GM04503 (cell line): ENCODE measurements at places on chromosomes 6 and 20.

GRCh38 chr6:142898927-142899895, 45.8 kb downstream of the HIVEP2 start:
- DNase-seq: no peak

DNA sequence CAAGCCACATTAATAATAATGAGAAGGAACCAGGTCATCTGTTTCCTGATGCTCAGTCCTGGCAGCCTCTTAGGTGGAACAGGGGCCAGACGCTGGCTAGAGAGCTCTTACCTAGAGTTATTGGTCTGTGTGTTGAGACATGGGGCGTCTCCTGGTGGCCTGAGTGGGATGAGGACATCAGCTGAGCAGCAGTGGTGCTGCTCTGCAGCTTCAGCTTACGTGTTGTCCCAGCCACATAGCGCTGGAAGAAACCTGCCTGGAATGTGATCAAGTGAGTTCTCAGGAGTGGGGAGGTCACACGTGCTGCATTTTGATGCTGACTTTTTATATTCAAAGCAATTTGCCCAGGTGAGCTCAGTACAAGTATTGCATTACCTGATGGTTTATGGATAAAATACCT, 355.4 kb downstream of the CDH26 start:
- DNase-seq: no peak

DNA sequence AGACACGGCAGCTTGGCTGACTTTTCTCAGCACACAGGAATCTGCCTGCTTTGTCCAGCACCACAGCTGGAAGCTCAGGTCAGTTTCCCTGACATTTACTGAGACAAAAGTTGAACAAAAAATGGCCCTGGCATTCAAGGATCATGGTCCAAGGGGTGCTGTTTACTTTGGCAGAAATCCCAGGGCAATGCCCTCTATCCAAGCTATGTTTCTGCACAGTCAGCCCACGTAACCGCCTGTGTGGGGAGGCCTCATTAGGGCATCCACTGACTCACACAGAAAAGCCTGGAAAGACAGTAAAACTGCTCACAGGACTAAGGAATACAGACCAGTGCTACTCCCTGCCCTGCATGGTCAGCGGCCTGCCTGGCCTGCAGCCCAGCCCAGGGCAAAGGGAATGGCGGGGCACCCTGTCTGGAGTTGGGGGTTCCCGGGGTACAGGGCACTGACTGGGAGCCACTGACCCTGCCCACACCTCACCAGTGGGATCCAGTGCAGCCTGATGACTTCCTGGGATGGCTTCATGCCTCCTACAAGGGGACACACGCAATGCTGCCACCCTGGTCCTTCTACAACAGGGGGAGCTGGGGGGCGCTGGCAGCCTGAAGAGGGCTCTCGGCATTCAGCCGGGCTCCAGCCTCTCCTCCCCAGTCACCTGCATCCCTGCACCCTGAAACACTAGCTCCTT, 77.1 kb downstream of the NINL start:
- DNase-seq: peak; percentile 39

GRCh38 chr6:124530926-124531325, 431.3 kb upstream of the RNF217 start:
- no peak for DNase-seq

- DNase-seq: no peak
These were observed 85.8 kb upstream of the ESR1 start for GRCh38 chr6:151721671-151722070.

- DNase-seq: no peak
These were observed 58.5 kb downstream of the HS3ST5 start for GRCh38 chr6:114284281-114284680.

DNA sequence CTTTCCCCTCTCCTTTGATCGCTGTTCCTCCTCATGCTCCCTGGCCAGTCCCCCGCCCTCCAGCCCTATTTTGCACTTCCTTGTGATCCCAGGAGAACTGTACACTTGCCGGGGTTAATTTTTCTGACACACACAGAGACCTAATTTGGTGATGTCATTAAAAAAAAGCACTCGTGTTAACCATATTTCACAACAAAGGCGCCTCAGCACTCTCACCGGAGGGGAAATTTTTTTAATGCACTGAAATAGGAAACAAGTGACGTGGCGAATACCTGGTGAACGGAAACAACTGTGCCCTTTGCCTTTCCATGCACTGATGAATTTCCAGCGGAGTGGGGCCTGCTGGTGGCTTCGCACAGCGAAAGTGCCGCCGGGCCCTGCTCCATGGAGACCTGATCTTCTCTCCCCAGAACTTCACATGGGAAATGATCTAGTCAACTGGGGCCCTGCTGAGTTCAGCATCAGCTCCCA, 53.9 kb upstream of the TAGAP start:
- no peak for DNase-seq

- no peak for DNase-seq
These were observed 1.9 kb downstream of the ABRACL start for GRCh38 chr6:139030228-139030963.

GRCh38 chr6:55576811-55577210, 2.2 kb downstream of the HMGCLL1 start:
- no peak for DNase-seq

DNA sequence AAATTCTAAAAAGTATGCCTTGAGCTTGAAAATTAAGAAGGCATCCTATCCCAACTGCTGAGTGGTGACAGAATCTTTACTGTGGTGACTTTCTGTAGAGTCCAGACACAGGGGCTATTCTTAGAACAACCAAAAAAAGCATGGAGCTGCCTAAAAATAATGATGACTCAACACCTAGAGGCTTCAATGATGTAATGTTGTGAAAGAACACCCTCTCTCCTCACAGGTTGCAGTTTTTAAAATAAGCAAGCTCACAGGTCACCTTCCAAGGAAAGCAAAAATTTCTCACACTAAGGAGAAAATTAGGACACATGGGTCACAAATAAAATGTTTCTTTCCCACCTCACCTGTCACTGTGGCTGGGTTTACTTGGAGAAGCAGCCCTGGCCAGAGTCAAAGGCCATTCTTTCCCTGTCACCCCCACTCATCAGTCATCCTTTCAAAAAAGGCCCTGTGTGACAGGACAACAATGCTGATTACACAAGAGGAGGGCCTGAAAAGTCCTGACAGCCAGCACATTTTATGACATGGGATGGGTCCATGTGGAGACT, 53.5 kb downstream of the RCAN2 start:
- no peak for DNase-seq

GRCh38 chr6:142940487-142940886, 4.5 kb downstream of the HIVEP2 start:
- no peak for DNase-seq

- DNase-seq: no peak
These were observed 66.3 kb upstream of the MAP7 start for GRCh38 chr6:136616527-136616926.

- no peak for DNase-seq
These were observed 191.6 kb downstream of the C6orf118 start for GRCh38 chr6:165117806-165118205.

- no peak for DNase-seq
These were observed 37.3 kb downstream of the KIF3B start for GRCh38 chr20:32314768-32315167.

GRCh38 chr20:46089167-46089416, 670 bp downstream of the NCOA5 start:
- no peak for DNase-seq

GRCh38 chr20:48843057-48843806, 15.4 kb upstream of the PREX1 start:
- no peak for DNase-seq

- peak; percentile 9 for DNase-seq
These were observed 2.0 kb upstream of the DCDC2 start for GRCh38 chr6:24359640-24360454.

GRCh38 chr6:129890701-129891100, 29.6 kb upstream of the TMEM244 start:
- DNase-seq: no peak

GRCh38 chr6:169051371-169051770, 202.3 kb downstream of the THBS2 start:
- DNase-seq: no peak

DNA sequence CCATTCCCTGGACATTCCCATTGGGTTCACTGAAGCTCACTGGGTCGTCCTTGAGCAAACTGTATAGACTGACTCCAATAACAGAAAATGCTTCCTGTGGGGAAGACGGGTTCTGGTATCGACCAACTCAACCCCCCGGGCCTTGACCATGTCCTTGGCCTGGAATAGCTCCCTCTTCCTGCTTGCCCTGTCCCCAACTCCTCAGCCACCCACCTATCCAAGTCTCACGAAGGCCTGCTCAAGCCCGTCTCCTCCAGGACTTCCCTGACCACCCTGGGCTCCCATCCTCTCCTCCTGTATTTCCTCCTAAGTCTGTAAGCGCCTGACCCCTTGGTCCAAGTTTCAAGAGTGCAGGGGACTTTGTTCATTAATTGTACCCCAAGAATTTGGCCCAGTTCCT, 2.8 kb upstream of the HMGA1 start:
- no peak for DNase-seq
